ENCODE measurements at places on chromosomes 11 and 22. TPM values are rescaled to one million over a fixed set of nuclear protein-coding genes. Genes with fewer than 3 reads are reported as not detected.

- no peak for DNase-seq
These were observed 75.9 kb upstream of the GAB2 start for GRCh38 chr11:78493413-78493975.

DNA sequence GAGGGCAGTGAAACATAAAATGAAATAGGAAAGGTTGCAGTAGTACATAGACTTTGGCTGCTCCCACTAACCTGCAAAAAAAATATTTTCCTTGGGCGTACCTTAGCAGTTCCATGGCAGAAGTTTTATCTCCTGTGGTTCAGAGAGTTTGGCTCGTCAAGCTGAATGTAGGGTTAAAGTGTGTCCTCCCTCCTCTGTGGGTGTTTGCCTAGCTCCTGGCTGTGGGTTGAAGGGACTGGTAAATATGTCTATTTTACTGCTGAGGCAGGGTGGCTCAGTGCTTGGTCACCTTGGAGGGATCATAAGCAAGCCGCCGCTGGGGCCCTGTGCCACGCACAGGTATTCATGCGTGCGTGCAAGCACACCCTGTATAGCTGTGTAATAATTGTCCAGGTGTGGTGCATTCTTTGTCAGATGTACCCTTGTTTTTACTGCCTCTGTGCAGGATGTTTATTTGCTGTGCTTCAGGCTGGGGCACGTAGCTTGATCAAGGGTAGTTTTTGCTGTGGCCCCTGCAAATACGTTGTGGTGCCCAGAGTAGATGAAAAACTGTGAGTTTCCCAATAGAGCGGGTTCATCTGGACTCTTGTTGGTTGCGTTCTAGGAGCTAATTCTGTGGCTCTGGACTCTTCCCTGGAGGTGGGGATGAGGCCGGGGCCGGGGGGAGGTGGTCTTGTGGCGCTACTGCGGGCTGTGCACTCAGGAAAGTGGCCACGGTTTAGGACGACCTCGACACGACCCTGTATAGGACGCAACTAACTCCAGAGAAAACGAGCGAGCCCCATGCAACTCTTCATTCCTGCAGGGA is 732 bp upstream of the SORL1 start:
- no peak for DNase-seq

DNA sequence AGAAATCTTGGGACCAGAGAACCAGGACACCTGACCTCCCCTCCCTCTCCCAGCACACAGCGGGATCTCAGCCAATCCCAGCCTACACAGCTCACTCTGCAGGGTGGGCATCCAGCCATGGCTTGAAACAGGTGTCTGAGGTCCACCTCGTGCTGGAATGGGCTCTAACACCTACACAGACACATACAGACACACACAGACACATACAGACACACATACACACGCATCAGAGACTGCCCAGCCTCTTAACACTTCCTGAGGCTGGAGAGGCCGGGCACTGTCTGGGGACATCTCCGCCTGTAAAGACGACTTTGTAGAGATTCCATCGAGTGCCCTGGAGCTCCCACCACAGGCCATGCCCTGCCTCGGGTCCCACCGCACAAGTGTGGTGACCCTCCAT is 36.7 kb downstream of the CAPN1 start:
- no peak for DNase-seq

- peak; percentile 93 for DNase-seq
These were observed at the start of gene E2F8 for GRCh38 chr11:19240420-19241259. Gene E2F8 (minus strand): TSS chr11:19240945. CDS start chr11:19240121, 824 bp downstream.

The PGA5 gene
- total RNA-seq: not detected
